Stimulated activated CD4-positive, alpha-beta T cell treated with anti-CD3 and anti-CD28 coated beads, TNF-alpha, amount 100 ng/mL, for 24 hours (primary cell): ENCODE measurements at places on chromosomes 2 and 18.

DNA sequence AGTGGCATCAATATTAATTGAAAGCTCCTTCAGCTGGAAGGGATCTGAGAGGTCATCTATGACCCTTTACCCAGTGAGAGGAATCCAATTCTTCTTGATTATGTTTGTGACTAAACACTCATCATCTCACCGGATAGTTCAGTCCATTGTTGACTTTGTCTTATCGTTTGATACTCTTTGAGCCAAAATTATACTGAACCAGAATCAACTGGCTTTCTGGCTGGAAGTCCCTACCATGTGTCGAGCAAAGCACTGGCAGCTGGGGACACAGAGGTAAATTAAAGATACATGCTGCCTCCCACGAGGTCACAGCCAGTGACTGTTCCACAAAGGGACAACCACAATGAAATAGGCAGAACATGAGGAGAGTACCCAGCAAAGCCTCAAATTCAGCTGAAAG lies 91.4 kb upstream of the FHL2 start:
- no peak for DNase-seq

DNA sequence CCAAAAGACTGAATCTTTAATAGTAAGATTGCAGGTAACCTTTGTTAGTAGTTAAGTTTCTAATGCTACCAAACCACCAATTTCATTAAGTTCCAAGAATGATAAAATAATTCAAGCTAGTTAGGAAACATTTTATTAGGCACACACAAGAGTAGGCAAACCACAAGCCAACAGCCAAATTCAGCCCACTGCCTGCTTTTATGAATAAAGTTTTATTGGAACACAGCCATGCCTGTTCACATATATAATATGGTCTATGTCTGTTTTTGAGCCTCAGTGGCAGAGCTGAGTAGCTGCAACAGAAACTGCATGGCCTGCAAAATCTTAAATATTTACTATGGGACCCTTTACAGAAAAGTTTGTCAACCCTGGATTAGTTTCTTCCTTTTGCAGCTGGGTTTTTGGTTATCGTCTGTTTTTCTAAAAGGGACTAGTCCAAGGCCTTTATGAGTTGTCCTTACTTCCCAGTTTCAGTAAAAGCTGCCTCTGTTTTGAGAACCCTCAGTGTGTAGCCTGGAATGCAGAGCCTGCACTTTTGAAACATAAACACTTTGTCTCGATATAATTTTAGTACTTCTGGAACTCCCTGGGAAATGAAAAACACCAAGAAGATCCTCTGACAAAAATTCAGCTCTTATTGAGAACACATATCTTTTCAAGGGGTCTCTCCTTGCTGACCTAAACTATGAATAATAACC lies 39.1 kb downstream of the FRZB start:
- DNase-seq = no peak

- DNase-seq = no peak
These were observed 3.3 kb downstream of the PDCD1 start for GRCh38 chr2:241855245-241855887.

DNA sequence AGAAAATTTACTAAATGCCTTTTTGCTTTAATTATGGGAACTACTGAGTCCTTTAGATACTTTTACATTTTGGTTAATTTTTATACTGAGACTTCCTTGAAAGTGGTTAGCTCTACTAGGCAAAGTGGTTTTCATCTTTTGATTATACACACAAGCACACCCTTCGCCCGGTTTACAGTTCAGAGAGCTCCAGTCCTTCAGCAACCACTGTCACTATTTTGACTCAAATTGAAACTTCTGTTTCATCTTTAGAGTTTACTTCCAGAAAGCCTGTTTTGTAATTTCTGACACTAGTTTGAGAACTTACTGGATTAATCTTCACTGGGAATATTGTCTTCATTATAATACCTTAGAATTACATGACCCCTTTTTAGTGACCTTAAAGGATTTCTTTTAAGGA lies 140.3 kb upstream of the FOSL2 start:
- peak; percentile 26 for DNase-seq

- DNase-seq = no peak
These were observed 2.0 kb downstream of the DLX1 start for GRCh38 chr2:172087207-172087779.

DNA sequence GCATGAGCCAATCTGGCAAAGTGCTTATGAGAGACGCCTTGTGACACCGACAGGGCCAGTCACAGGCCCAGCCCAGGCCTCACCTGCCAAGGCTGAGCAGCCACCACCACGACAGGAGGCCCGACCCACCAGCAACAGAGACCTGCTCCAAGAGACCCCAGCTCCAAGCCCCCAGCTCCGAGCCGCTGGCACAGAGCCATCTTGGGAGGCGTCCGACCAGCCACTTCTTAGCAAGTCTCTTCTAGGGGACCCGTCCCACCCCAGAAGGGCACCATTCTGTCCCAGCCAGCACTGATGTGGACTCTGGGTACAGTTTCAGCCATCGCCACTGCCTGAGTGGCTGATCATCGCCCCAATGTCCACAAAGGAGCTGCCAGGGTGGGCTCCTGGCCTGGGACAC lies 290.7 kb upstream of the SALL3 start:
- no peak for DNase-seq

GRCh38 chr2:110881908-110882307 lies 149.5 kb downstream of the ACOXL start:
- no peak for DNase-seq

GRCh38 chr2:113818382-113818951 lies 62.0 kb upstream of the SLC35F5 start:
- no peak for DNase-seq

GRCh38 chr2:66427300-66427699 lies 7.6 kb upstream of the MEIS1 start:
- DNase-seq = no peak

DNA sequence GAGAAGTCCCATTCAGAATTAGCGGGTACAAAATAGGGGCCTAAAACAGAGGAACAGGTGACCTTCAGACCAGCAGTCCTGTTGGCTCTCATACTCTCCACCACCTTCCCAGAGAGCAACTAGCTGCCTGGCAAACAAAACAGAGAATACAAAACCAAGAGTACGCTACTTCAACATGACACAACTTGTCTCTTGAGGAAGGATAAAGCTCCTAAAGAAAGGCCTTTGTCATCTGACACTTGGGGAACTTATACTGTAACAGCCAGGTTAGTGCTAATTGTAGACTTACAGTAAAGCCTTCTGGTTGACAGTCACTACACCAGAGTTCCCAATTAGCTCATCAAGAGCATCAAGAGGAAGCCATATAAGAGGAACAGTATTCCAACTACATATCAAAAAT lies 282.1 kb upstream of the NT5C1B start:
- DNase-seq = no peak
